Left renal pelvis (tissue), 4 donors: ENCODE measurements at places on chromosomes 3 and 15. TPM values are rescaled to one million over a fixed set of nuclear protein-coding genes. Genes with fewer than 3 reads are reported as not detected.

Gene FILIP1L
- polyA plus RNA-seq = 13.1 TPM

Gene SLCO2A1
- 19.7 TPM for polyA plus RNA-seq

Gene GOLGA8G
- polyA plus RNA-seq = 0.12 TPM

Gene NEIL1
- 10.3 TPM for polyA plus RNA-seq

Gene CLDN16
- polyA plus RNA-seq = 1.8 TPM

GRCh38 chr15:41438206-41438605 lies 21.3 kb downstream of the RTF1 start:
- no peak for DNase-seq

DNA sequence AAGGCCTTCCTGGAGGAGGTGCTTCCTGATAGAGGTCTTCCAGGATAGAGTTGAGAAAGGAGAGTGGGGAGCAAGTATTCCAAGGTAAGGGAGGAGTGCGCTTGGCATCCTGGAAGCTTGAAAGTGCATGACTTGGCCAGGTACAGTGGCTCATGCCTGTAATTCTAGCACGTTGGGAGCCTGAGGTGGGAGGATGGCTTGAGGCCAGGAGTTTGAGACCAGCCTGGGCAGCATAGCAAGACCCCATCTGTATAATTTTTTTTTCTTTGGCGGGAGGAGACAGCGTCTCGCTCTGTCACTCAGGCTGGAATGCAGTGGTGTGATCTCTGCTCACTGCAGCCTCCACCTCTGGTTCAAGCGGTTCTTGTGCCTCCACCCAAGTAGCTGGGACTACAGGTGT lies 19.2 kb upstream of the MORF4L1 start:
- DNase-seq = no peak

DNA sequence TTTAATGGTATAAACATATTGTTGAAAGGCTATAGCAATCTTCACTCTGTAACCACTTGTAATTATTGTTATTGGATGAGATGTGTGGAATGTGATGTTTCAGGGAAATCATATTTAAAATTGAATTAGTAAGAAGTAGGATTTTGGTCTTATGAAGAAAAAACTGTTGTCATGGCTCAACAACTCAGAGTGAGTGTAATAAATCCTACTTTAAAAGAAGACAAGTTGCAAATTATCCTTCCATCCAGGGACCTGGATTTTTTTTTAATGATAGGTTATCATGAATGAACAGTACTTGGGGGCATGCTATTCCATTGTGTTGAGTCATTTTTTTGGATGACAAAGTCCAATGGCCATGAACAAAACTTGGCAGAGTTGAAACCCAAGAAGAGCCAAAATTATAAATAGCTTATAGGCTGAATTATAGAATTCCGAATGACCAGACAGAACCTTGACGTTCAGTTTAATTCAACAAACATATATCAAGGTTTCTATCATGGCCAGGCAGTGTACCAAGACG lies 625.5 kb upstream of the ZNF717 start:
- DNase-seq = no peak

- no peak for DNase-seq
These were observed 179.0 kb upstream of the PFN2 start for GRCh38 chr3:150149651-150150051.

DNA sequence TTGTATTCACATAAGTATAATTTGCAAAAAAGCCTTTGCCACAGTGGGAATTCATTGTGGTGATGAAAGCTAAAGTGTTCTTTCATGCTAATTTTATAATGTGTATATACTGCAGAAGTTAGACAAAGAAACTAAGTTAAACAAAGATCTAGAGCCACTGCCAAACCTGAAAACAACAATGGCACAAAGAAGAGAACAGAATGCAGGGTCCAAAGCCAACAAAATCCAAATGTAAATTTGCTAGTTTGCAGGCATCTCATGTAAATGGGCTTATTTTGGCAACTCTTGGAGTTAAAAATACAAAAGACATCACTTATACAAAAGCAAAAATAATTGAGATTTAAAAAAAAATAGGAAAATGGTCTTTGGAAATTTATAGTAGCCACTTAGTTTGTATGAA lies 123.0 kb downstream of the TCF12 start:
- no peak for DNase-seq
